ENCODE measurements at places on chromosomes 12 and 14.

- DNase-seq = no peak
Observed at GRCh38 chr12:73106296-73106695, 834.1 kb downstream of the TRHDE start.

DNA sequence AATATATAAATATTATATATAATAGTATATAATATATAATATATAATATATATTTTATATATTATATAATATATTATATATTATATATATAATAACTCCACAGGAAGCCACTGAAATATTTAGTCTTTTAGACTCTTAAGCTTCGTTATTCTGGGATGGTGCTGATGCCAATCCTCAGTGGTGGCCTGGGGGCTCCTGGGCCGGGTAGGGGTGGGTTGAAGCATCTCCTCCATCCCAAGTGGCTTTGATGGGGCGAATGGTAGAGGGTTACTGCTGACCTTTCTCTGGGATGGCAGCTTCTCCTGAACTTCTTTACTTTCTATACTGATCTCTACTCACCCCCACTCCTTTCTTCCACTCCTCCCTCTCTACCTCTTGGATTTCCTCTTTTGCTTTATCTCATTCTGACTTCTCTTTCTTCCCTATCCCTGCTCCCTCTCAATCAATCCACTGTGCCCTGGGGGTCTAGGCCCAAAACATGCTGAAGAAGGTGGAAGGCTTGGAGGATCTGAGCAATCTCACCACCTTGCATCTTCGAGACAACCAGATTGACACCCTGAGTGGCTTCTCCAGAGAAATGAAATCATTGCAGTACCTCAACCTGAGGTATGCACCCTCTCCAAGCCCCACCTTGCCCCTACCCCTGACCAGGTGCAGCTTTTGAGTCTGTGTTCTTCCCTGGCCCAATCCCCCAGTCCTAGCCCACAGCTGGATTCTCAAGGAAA is 4.8 kb upstream of the ENO2 start:
- no peak for DNase-seq

- peak; percentile 5 for DNase-seq
Observed at GRCh38 chr12:107903341-107904061, 129.0 kb downstream of the ASCL4 start.

GRCh38 chr12:124856132-124856841 is 7.4 kb downstream of the SCARB1 start:
- DNase-seq = no peak

- DNase-seq = no peak
Observed at GRCh38 chr12:89497467-89497866, 27.1 kb downstream of the GALNT4 start.

DNA sequence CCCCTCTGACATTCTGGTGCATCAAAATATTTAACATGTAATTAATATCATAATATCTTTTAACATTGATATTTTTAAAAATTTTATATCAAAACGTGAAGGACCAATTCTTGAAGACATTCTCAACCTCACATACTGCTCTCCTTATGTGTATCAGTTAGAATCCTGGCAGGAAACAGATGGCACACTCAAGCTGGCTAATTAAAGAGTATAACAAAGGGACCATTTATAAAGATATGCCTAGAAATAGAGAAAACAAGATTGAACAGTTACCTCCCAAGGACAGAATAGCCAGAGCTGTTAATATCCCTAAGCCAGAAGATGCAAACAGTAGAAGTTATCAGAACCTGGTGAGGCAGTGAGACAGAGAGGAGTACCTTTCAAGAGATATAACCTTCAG is 368.7 kb downstream of the NELL2 start:
- DNase-seq = no peak

- no peak for DNase-seq
Observed at GRCh38 chr12:5736016-5736415, 209.0 kb downstream of the ANO2 start.

DNA sequence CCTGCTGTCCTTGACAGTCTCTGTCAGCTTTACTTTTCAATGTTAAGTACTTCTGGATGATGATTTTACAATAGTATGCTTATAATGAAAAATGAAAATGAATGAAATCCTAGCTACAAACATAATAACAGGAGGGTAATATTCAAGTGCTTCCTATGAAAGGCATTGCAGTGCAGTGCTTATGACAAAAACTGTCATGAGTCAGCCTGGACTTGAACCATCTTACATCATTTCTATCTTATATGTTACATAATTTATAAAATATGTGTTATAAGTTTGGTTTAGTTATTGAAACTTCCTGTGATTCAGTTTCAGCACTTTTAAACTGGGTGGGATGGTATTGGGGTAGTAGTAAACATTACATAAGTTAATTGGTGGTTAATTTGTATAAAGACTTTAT is 451.7 kb downstream of the TMEM117 start:
- no peak for DNase-seq

DNA sequence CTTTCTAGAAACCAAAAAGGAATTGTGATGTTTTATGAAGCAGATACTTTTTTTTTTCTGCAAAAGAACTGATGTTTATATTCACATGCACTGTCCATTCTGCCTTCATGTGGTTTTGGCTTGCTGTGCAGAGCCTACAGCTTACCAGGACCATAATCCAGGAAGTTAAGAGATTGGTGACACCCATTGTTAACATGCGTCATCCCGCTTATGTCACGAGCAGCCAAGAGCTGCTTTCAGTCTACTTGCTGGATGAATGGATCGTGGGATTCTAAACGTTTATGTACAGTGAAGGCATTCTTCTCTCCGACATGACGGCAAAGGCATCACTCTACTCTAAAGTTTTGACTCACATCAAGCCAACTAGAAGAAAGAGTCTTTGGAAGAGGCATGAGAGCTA is 76.6 kb downstream of the PAX9 start:
- DNase-seq = no peak

- DNase-seq = no peak
Observed at GRCh38 chr14:91754185-91754584, 22.3 kb upstream of the CATSPERB start.

GRCh38 chr12:32466986-32467711 is 67.8 kb downstream of the FGD4 start:
- DNase-seq = no peak

All from CD4-positive, alpha-beta T cell treated with Interleukin-2 at 100 ng/mL for 4 hours (primary cell).